ENCODE measurements at places on chromosomes 1 and 21.

GRCh38 chr21:44800103-44800502, 1.5 kb downstream of the UBE2G2 start:
- DNase-seq, result no peak

DNA sequence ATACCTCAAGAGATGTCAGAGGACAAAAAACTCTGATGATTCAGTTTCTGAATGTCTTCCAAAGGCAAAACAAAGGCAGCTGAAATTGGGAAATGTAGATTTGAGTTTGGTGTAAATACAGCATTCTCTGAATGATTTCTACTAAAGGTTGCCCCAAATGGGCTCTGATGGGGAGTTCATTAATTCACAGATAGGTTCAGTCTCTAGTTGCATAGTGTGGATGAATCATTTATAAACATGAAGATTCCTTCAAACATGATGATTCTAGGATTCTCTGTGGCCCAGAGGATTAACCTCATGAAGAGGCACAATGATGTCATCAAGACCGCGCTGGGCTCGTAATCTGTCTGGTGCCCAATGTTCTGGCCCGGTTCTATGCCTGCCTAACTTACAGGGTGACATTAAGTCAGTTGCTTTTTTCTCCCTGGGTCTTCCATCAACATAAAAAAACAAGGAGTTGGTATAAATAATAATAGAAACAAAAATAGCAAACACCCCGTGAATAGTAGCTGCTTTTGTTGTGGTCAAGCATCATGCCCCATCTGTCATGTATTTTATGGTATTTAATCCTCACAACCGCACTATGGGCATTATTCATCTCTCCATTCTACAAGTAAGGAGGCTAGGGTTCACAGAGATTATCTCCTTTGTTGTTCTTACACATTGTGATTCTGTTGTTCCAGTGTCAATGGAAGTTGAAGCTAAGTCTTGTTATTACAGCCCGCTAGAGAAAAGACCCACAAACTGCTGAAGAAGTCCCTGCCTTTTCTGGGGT, 509.6 kb upstream of the USP24 start:
- no peak for DNase-seq

GRCh38 chr1:64004451-64005025, 198.9 kb upstream of the UBE2U start:
- DNase-seq, result peak; percentile 36

- DNase-seq, result no peak
These were observed 22.4 kb upstream of the RBBP5 start for GRCh38 chr1:205144046-205144720.

DNA sequence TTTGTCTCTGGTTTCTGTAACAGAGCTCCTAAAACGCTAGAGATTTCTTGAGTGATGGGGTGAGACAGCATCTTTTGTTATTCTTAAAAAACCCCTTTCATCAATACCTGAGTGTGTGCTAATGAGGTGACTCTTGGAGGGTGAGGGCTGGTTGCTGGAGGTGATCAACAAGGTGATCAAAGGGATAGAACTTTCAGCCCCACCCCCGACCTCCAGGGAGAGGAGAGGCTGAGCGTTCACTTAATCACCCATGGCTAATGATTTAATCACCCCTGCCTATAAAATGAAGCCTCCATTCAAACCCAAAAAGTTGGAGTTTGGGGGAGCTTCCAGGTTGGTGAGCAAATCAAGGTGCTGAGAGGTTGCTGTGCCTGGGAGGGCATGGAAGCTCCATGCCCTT, 175.4 kb downstream of the SLC35F3 start:
- no peak for DNase-seq

GRCh38 chr1:205636732-205637131, 4.9 kb upstream of the ELK4 start:
- no peak for DNase-seq

- no peak for DNase-seq
These were observed 7.6 kb downstream of the TTF2 start for GRCh38 chr1:117067533-117068370.

DNA sequence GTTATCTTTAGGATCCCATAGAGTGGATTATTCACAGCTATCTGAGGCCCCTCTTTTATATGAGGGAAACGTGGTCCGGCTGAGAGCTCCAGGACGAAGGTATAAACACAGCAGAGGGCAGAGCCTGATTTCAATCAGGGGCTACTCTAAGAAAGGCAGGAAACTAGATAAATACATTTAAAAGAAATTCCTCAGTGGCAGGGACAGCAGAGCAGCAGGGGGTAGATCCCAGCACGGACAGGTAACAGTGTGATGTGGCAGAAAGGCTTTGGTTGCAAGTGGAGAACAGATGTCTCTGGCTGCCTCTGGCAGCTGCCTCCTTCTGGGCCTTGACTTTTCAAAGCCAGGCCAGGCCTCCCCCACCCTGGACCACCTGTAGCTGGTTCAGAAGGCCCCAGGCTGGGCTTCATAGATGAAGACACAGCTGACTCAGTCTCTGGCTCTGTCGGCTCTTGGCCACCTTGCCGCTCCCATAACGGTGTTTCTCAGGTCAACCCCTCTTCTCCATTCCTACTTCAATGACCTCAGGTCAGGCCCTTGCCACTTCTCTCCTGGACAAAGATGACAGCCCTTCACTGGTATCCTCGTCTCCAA, 43.8 kb downstream of the FAM78B start:
- no peak for DNase-seq

DNA sequence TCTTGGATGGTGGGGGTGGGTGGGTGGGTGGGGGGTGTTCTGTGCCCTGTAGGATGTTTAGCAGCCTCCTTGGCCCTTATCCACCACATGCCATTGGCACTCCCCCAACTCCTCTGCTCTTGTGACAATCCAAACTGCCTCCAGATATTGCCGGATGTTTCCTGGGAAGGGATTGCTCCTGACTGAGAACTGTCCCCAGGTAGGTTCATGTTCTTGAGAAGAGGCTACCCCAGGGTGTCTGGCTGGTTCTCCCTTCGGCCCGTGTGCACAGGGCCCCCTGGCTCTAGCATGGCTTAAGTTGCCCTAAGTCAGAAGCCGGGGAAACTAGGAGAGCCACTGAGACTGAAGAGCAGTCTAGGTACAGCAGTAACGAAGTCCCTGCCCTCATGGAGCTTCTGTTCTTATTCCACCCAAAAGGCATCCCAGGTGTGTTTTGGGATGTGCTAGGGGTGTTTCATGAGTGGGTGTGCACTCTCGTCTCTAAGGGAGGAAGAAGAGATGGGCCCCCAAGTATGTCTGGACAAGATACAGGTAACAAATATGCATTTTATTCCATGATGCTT, 19.8 kb upstream of the THRAP3 start:
- no peak for DNase-seq

DNA sequence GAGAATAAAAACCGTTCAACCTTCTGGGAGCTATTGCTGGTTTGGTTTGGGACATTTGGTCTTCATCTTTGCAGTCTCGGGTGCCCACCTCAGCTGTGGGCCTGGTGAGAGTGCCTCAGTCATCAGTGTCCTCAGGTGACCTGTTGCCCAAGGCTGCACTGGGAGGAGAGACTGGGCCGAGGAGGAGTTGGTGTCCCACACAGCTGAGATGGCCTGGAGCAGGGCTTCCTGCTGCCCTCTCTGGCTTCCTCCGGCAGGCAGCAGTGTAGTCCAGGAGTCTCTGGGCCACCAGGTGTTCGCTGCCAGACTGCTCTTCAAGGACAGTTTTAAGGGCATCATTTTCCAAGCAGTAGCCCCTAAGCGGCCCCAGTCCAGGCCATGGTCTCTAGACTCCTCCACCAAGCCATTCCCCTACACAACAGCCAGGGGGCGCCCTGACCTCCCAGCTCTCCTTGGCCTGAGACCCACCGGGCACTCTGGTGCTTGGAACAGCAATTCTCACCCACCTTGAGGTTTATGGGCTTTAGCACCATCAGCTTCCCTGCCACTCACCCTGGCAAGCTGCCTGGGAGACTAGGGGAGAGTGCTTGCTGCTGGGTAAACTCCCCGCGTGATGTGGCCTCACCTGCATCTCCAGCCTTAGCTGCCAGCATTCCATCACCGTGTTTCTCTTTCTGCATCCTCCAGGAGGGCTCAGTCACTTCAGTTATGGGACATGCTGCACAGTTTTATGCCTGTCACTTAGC, 9.1 kb upstream of the SYTL1 start:
- no peak for DNase-seq

DNA sequence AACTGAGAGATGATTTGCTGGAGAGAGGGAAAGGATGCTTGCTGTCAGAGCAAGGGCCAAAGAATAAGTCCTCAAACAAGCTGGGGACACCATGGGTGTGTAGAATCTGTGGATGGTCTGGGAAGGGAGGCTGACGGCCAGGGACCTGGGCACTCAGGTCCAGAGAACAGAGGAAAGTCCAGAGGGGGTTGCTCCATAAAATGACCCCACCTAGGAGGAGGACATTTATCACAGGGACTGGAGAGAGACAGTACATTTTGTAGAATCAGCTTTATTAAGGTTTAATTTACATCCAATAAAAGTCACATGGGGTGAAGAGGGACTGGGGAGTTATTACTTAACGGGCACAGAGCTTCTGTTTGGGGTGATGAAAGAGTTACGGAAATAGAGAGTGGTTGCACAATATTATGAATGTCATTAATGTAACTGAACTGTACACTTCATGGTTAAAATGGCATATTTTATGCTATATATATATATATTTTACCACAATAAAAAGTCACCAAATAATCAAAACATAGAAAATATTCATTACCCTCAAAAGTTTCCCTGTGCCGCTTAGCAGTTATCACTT, 73.0 kb upstream of the ABCD3 start:
- DNase-seq, result no peak

DNA sequence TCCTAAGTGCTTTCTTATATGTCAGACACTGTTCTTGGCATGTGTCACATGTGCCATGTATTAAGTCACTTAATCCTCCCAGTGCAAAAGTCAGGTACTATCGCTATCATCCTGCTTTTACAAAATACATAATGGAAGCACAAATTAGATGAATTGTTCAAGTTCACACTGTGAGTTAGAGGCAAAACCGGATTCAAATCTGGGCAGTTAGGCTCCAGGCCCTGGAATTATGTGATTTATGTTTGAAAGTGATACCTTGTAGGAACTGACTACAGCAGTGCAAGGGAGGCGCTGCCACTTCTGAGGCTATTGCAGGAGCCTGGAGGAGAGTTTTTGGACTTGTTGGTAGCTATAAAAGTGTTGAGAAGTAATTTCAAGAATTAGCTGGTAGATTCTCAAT, 358.3 kb downstream of the HLX start:
- no peak for DNase-seq

GRCh38 chr21:30718239-30718909, at the start of gene KRTAP21-3:
TSS of gene KRTAP21-3 (minus strand) at chr21:30718777. CDS start at chr21:30718759, 18 bp downstream.
- DNase-seq, result peak; percentile 31

Data from retinal pigment epithelial cell (primary cell).